ENCODE measurements at places on chromosomes 4 and X.

GRCh38 chrX:69093960-69094871 lies 71.0 kb downstream of the PJA1 start:
- peak; percentile 67 for DNase-seq

DNA sequence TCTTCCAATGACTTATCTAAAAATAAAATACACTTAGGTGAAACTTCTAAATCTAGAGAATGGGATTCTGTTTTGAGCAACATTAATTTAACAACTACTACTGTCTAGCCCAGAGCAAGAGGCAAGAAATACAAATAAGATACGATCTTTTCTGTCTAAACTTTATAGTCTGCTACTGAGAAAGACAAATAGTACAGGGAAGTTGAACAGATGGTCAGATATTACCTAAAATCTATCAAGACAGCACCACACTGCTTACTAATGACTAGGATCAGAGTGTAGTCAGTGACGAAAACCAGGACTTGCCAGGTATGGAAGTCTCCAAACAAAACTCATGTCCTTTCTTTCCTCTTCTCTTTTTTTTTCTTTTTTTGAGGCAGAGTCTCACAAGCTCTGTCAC lies 7.1 kb downstream of the FAM13A start:
- DNase-seq, result no peak

- DNase-seq, result peak; percentile 28
Observed at GRCh38 chr4:174373821-174374220, 90.1 kb downstream of the CEP44 start.

DNA sequence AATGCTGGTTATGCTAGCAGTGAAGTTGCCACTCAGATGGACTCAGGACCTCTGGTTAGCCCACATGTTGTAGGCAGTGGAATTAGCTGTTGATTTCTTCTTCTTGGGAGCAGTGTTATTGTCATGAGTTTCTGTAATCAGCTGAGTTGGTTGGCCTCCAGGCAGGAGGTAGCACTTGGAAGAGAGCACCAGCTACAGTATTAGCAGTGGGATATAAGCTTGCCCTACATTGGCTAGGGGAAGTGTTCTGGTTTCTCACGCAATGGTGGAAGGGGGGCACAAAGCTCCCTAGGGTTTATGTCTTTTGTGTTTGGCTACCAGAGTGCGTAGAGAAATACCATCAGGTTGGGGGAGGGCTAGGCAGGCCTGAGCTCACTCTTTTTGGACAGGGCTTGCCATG lies 34.0 kb upstream of the UCP1 start:
- DNase-seq, result no peak

DNA sequence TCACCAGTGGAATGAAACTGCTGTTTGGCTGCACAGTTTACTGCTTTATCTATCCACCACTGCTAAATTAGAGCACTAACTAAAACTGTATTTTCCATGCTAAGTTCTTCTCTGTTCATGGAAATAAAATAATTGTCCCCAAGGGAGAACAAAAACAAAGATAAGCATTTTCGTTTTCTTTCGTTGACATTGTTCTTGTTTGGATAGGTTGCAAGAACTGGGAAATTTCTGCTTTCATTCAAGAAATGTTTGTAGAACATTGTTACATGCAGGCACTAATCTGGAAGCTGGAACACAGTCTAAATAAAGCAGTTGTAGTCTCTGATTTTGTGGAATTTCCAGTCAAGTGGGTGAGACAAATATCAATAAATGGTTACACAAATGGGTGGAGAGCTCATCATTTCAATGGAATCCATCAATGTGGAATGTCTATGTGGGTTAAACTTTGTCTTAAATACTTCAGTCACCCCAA lies 5.8 kb upstream of the CXCL8 start:
- no peak for DNase-seq

DNA sequence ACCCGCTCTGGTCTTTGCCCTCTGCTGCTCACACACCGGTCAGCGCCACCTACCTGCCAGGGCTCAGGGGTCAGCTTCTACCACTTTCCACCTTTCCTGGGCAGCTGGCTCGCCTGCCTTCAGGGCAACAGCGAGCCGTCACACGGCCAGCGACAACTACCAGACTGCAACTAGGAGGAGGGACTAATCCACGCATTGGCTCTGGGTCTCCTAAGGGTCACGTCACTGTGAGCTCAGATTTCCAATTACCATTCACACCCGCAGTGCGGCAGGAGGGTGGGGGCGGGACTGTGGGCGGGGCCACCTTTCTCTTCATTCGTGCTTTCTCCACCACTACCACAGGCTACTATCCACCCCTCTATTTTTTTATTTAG lies at the start of gene BEX5:
Gene BEX5, minus strand, starts transcription at position 172 of the 374 bp plus-strand sequence. CDS start 1,712 bp downstream, outside the sequence.
- peak; percentile 43 for DNase-seq

DNA sequence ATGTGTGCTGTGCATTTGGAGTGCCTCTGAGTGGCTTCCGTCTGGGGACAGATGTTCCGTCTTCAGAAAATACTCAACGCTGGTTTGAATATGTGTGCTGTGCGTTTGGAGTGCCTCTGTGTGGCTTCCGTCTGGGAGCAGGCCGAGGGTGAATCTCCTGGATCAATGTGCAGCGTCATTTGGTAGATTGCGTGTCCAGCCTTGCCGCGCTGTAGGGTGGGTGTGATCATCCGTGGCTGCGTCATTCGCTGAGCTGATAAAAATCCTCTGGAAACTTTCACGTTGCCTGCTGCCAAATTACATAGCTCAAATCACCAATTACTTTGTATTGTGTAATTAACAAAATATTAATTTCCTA lies 12.1 kb downstream of the UVSSA start:
- no peak for DNase-seq

DNA sequence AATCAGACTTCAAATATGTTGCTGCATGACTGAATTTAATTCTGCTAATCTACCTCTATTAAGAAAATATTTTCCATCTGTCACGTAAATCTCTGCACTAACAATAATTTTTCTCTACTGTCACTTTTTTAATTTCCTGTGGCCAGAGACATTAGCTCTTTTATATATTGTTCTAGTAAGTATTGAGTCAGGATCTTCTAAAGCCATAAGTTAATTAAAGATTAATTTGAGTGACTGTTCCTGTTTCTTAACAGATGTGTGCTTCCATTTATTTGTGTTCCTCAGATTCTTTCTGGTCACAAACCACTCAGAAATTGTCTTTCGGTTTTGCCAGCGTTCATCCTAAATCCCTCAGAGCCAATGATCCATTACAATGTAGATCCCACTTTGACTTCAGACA lies 2.4 kb upstream of the SMR3B start:
- DNase-seq, result no peak

- DNase-seq, result no peak
Observed at GRCh38 chr4:98659741-98660462, 1.5 kb upstream of the TSPAN5 start.

DNA sequence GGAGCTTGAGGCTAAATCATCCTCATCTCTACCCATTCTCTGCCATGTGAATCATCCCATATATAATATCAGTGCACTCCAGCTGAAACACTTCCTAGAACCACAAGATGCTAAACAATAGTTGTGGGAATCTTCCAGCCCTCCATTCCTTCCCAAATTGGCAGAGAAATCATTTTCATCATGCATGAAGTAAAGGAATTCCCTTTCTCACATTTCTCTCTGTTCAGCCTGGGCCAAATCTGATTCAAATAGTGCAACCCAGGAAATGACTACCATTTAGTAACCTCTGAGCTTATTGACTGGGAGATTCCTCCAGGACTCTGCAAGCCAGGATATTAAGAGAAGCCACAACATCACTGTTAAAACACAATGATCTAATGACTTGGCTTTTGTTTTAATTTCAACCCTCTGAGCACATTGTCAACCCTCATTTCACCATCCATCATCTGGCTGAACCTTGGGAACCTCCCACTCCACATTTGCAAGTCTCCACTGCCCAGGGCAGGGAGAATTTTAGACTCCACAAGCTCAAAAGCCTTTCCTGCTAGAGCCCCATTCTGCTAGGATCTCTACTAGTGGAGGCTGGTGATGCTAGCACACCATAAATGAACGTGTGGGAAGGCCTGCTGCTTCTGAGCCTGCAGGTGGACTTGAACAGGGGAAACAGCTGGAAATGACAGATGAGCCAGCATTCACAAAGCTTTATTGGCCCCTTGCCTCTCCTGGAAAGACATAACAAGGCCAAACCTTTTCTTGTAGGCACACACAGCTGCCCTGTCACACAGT lies 133.9 kb downstream of the TET2 start:
- DNase-seq, result peak; percentile 15

DNA sequence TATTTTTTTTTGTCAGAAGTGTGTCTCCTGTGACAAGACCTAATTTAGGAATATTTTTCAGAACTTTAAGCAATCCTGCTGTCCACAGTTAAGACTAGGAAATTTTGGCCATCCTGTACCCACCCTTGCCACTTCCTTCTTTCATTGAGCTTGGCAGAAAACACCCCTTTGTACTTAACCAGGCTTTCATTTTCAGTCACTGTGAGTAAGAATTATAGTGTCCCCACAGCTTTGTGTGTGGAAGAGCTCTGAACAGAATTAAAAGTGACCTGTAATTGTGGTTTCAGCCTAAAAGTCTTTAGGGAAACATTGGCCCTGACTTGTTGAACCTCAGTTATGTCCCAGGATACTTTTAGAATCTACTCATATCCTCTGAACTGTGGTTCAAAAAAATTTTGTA lies 153.7 kb upstream of the BMP3 start:
- DNase-seq, result no peak

DNA sequence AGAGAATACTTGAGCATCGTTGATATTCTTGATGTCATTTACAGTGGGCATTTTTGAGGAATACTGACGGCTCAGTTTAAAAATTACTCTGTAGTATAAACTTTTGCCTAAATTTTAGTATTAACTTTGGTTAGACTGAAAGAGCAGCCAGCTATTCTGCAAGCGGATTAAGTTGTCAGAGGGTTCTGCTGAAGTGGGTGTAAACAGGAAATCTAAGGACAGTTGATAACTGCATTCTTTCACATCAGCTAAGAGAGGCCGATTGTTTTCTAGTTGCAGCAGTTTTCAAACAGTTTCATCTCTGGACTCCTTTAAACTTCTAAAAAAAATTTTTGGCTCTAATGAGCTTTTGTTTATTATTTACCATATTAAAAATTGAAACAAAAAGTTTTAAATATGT lies 149.6 kb downstream of the RAPGEF2 start:
- DNase-seq, result no peak

DNA sequence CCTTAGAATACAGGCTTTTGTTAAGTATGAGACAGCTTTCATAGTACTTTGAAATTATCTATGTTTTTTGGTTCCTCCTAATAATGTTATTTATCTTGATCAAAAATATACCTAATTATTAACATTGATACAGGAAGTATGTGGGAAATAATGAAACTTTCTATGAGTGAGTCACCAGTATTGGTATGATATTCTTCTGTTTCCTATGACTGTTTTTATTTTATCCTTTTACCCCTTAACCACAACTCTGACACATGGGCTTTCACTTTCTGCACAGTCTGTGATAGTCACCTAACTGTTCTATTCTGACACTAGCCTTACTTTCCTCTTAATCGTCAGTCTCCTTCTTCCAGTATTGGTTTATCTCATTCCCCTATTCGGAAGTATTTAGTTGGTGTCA lies 4.7 kb downstream of the THAP9 start:
- DNase-seq, result peak; percentile 64

DNA sequence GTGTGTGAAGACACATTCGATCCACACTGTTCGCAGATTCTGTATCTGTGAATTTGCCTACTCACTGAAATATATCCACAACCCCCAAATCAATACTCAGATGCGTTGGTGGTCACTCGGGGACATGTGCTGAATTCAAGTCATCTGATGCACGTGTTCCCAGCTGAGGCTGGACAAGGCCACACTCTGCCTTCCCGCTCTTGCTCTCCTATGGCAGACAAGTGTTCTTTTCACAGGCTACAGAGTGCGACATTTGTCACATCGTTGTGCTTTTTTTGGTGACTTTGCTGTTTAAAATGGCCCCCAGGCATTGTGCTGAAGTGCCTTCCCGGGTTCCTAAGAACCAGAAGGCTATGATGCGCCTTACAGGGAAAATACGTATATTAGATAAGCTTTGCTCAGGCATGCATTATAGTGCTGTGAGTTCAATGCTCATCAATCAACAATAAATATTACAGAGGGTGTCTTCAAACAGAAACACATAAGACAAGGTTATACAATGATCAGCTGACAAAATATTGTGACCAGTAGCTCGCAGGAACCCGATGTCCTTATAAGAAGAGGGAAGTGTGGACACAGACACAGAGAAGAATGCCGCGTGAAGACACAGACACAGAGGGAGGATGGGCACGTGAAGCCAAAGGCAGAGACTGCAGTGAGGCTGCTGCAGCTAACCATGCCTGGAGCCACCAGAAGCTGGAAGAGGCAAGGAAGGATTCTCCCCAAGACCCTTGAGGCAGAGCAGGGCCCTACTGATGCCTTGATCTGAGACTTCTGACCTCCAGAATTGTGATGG lies 42.0 kb downstream of the IRF2 start:
- peak; percentile 45 for DNase-seq

GRCh38 chrX:15988661-15989603 lies 134.3 kb upstream of the AP1S2 start:
- peak; percentile 63 for DNase-seq

- no peak for DNase-seq
Observed at GRCh38 chrX:25721564-25721963, 416.6 kb upstream of the MAGEB18 start.

DNA sequence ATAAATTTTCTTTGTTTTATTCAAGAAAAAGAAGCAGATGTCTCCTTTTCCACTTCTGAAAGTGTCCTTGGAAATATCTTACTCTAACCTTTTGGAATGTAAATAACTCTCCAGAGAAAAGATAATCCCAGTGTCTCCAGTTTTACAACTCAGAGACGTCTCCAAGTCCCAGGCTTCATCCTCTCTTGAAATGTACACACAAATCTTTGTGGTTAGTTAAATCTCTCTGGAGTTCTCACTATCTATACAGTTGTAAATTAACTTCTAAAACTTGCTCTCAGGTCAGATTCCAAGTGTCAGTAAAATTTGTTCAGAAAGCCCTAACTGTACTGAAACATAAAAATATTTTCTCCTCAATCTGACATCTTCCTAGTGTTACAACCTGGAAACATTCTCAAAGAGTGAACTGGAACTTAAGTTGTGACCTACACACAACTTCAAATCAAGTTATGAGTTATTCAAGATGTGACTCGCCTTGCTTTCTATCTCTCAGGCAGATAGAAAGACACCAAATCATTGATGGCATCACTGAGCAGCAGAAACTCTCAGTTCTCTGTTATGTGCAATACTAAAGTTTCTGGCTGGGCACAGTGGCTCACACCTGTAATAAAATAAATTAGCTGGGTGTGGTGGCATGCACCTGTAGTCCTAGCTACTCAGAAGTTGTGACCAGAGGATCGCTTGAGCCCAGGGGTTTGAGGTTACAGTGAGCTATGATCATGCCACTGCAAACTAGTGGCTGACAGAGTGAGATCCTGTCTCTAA lies 284.2 kb downstream of the RCHY1 start:
- no peak for DNase-seq

GRCh38 chr4:156906325-156906724 lies 65.3 kb downstream of the PDGFC start:
- DNase-seq, result no peak

DNA sequence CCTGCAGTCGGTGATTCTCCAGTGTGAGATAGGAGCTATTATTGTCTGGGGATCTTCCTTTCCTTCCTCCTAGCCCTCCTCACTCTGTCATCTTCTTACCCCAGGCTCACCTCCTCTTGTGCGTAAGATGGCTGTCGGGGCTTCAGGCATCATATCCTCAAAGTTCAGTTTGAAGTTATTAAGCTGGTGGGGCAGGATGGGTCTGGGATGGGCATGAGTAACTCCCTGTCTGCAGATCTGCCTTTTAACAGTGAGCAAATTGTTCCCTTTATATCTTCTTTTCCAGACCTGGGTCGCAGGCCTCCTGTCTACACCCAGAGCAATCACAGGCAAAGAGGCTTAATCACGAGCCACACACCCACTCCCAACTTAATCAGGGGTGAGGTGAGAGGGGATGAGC lies 900 bp upstream of the MTMR1 start:
- DNase-seq, result no peak

- no peak for DNase-seq
Observed at GRCh38 chr4:24143741-24144140, 253.9 kb upstream of the PPARGC1A start.
